H4 (cell line): ENCODE measurements at places on chromosomes 11 and 22. TPM values are rescaled to one million over a fixed set of nuclear protein-coding genes. Genes with fewer than 3 reads are reported as not detected.

- peak; percentile 49 for DNase-seq
Measured at GRCh38 chr11:14418801-14419417, 59.9 kb upstream of the RRAS2 start.

DNA sequence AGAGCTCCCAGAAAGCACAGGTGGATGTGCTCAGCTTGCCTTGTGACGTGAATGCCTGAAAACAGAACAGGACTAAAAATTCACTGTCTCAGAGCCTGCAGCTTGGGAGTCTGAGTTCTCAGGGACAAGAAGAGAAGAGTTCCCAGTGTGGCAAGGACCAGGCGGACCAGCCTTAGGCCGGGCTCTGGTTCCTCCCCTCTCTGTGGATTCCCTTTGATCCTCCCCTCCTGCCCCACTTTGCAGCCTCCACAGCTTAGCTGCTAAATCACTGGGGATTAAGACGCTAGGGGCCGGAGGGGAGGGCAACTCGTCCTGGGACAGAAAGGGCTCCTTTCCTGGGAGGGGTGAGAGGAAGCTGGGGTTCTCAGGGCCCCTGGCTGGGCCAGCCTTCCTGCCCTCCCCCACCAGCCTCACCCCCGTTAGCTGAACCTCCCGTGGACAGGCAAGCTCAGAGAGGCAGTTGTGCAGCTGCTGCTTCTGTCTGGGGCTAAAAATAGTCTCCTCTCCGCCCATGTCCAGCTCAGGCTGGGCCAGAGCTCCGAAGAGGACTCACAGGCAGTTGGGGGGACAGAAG lies 29.9 kb upstream of the JAM3 start:
- DNase-seq: no peak

GRCh38 chr11:131677828-131678470 lies 307.5 kb downstream of the NTM start:
- no peak for DNase-seq

- DNase-seq: no peak
Measured at GRCh38 chr11:11667056-11667455, 45.3 kb upstream of the GALNT18 start.

GRCh38 chr11:48125866-48126265 lies 90.7 kb upstream of the OR4B1 start:
- no peak for DNase-seq

DNA sequence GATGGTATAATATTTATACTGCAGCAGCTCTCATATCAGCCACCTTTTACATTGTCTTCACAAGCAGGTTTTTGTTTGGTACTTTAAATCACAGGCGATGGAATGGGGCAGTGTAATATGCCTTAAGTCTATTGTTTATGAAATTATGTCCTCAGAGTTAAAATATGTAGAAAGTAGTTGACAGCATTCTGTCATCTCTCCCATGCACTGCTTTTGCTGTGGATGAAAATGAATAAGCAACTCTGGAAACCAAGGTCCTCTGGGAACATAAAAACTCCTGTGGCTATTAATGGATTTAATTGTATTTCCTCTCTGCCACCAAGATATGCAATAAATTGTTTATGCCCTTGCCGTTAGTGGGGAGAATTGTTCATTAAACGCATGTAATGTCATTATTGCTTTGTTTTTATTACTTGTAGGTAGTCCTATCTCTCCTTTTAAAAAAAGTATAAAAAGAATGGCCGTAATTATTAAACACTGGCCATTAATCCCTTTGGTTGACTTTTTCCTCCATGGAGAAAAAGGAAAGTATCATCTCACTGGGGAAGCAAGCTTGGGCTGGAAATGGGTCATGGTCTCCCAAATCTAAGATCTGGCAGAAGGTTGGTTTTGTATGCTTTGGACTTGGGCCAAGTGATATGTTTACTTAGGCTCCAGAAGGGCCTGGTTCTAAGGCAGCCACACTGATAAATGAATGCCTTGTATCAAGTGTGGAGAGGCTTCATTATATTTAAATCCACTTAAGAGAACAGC lies 13.1 kb downstream of the PACS1 start:
- no peak for DNase-seq

DNA sequence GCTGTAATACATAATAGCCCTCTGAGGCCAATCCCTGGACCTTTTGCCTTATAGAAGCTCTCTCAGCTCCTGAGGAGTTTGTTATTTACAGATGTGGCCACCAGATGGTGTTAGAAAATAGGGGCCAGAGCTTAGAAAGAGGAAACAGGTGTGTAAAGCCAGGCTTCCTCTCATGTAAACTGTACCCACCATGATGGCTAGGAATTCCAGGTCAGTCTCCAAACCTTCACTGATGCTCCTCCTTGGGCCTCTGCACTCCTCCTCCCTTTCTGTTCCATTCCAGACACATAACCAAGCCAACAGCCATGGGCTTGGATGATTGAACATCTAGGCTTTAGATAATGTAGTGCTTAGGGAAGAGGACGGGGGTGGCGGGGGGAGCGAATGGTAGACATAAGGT lies 39.7 kb downstream of the USP35 start:
- DNase-seq: peak; percentile 36

- DNase-seq: no peak
Measured at GRCh38 chr22:41775338-41775737, 25.1 kb upstream of the CCDC134 start.

DNA sequence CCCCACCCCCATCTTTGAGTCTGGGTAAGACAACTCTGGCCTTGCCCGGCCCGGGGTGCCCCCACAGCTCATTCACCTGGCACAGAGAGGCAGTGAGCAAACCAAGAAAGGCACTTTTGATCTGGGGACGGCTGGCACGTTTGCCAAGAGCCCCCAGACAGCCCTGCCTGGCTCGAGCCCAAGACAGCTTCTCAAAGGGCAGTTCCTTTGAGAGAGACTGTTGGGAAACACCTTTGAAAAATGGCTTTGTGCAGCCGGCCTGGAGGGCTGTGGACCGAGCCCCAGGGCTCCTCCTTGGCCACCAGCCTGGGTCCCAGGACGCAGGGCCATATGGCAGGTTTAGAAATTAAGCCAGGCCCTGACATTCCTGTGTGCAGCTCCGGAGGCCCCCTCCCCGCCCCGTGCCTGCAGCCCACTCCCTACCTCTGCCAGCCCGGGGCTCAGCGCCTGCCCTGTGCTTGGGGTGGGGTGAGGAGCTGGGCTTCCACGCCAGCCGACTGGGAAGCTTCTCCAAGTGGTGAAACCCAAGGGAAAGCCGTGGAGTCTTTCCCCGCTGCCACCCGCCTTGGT lies 50.2 kb upstream of the SMIM38 start:
- DNase-seq: no peak

- no peak for DNase-seq
Measured at GRCh38 chr11:726278-727220, 20.5 kb downstream of the EPS8L2 start.

- no peak for DNase-seq
Measured at GRCh38 chr22:24517446-24517845, 22.3 kb downstream of the UPB1 start.

GRCh38 chr22:39519681-39520225 lies 609 bp upstream of the ATF4 start:
- peak; percentile 99 for DNase-seq

GRCh38 chr11:115398333-115399080 lies 105.7 kb downstream of the CADM1 start:
- no peak for DNase-seq

DNA sequence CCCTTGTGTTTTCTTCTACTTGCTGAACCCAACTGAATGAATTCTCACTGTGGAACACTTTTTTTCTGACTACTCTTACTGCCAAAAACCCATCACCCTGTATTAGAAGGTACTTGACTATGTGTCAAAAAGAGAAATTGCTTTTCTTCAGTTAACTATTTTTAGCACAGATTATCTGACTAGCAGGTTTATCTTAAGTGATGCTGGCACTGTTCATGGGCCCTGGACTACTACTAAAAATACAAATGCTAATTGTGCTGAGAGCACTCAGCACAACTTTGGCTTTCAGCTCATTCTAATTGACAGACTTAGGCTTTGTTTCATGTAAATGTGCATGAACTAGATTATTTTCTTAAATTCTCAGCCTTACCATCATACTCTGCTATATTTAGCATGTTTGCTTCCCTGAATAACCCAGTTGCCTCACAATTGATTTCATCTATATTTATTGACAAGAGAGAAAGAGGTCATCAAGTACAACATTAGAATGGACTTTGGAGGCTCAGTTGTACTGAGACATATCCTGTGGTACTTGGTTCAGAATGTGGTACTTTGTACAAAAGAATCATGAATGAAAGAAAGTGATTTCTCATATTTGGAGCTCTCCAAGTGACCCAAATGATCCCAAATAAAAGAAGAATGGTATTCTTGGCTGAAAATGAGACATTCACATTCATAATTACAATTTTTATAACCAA lies 478.3 kb downstream of the KCNA4 start:
- no peak for DNase-seq

DNA sequence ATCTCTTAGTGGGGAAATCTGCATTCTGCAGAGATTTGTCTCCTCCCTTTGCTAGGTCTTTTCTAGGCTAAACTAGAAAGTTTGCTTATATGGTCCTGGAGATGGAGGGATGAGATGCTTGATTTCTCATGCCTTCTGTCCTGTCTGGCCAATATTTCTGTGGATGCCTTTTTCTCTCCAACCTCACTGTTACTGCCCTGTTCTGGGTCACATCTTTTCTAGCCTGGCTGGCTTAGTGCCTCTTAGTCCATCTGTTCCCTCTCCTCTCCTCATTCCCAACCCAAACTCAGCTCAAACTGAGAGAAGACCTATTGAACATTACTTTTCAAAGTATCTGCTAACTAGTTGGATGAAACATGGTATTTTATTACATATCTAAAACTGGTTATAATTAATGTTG lies 62.0 kb downstream of the RRM1 start:
- no peak for DNase-seq

DNA sequence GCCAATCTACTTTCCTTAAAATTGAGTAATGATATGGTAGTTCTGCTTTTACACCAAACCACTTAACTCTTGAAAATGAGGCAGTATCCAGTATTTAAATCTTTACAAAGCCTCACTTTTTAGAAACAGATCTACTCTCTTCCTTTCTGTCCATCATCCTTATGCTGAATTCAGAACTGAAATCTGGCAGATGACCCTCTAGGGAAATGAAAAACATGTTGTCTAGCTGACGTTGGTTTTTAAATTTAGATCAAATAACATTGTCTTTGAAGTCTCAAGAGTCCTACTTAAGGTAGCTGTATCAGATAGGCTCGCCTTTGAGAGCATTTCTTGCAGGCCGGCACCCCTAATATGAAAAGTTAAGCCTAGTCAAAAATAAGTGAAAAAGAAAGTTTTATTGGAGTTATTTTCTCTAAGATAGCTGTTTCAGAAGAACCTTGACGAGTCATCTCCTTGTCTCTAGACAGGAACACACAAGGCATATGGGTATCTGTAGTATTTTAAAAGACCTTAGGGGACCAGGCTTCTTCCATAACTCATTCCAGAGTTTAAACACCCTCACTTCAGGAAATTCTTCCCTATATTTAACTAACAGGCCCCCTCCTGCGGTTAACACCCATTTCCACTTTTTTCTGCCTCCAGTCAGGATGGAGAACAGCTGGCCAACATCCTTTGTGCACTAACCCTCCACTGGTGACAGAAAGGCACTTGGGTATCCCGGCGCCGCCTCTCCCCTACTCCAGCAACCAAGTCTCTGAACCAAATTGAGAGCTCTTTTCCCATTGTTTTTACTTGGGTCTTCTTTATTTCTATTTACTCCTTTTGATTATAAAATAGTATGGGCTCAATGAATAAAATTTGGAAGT lies 81.2 kb downstream of the WNT11 start:
- DNase-seq: no peak

- DNase-seq: no peak
Measured at GRCh38 chr11:64864135-64864472, 14.3 kb downstream of the EHD1 start.

DNA sequence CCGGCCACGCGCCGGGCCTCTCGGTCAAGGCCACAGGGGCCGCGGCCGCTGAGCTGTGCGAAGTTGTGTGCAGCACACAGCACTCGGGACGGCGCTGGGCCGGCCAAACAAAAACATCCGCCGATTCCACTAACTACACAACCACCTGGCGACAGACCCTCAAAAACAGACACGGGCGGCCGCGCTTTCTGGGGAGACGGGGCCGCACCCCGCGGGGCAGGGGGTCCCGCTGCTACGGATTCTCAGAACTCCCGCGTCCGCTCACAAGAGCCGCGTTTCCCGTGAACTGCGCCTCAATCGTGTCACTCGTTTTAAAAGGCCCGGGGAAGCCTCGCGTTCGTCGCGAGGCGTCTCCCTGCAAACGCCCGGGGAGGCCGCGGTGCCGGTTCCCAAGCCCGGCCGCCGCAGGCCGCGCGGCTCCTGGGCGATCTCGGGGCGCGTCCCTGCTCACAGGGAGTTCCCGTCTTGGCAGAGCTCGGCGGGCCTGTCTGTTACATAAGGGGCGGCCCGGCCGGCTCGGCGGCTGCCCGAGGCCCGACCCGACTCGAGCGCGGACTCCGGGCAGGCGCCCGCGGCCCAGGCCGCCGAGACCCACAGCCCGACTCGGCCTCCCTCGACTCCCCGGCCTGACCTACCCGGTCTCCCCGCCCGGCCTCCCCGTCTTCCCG lies 936 bp downstream of the BRD1 start:
- DNase-seq: no peak

DNA sequence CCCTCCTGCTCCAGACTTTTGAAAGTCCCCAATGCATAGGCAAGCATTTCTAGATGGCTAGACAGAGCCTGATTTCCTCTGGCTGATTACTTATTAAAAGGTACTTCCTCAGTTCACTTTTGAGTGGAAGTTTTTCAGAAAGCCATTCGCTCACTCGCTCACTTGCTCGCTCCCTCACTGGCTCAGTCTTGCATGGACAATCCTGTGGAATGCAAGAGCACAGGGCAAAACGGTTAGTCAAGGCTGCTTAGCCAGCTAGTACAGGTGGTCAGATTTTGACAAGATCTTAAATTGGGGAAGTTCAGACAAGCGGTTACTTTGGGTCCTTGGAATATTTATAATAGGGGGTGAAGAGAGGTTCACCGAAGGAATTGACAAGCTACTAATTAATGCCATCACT lies 101.0 kb downstream of the ARL14EP start:
- DNase-seq: no peak

GRCh38 chr11:72238492-72239312 lies 5.3 kb downstream of the PHOX2A start:
- no peak for DNase-seq

The TMEM151A gene
- total RNA-seq: 0.08 and 0.10 TPM in 2 replicates

The H19 gene
- total RNA-seq: 0.23 and 2.9 TPM in 2 replicates

The GUCY1A2 gene
- 1.3 and 1.4 TPM in 2 replicates for total RNA-seq

The NAV2 gene
- 0.76 and 1.8 TPM in 2 replicates for total RNA-seq

The PKDREJ gene
- total RNA-seq: not detected in 2 replicates

The LTO1 gene
- total RNA-seq: 3.2 and 8.5 TPM in 2 replicates

The CDC42BPG gene
- total RNA-seq: 0.02 TPM in 1 of 2 replicates, not detected in the other

The SCGB1D4 gene
- total RNA-seq: not detected in 2 replicates

The PRR33 gene
- not detected in 2 replicates for total RNA-seq

The A4GALT gene
- total RNA-seq: 0.48 and 2.2 TPM in 2 replicates

The TTC9C gene
- total RNA-seq: 35.0 and 46.9 TPM in 2 replicates
